ENCODE measurements at places on chromosomes 2 and 18. TPM values are rescaled to one million over a fixed set of nuclear protein-coding genes. Genes with fewer than 3 reads are reported as not detected.

The MTX2 gene
- total RNA-seq = 30.2 TPM

The TIMM21 gene
- total RNA-seq = 40.2 TPM

The IKZF2 gene
- 153 TPM for total RNA-seq

DNA sequence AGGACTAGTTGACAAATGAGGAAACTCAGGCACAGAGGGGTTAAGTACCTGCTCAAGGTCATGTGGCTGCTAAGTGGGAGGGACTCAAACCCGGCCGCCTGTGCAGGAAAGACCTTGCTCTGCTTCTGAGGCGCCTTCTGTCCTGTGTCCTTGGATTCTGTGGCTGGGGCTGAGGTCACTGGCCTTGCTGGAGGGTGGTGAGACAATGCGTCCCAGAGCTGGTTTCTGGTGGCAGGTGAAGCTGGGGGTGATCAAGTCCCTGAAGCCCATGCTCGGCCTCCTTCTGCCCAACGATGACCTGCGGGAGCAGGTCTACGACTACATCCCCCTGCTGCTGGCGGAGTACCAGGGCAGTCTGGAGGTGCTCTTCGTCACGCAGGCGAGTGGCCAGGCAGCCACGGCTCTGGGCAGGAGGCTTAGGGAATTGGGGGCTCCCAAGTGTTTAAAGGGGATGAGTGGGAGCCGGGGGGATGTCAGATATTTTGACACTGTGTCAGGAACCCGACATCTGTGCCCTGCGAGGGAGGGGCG lies 16.1 kb downstream of the MROH2A start:
- DNase-seq = no peak

The ACVR1 gene
- total RNA-seq = 13.1 TPM

The PTCD3 gene
- total RNA-seq = 116 TPM

GRCh38 chr2:220521551-220521950 lies 894.1 kb downstream of the SLC4A3 start:
- DNase-seq = no peak
